ENCODE measurements at places on chromosomes 13 and 19.

GRCh38 chr19:31232180-31232579, 117.1 kb downstream of the TSHZ3 start:
- DNase-seq = no peak

DNA sequence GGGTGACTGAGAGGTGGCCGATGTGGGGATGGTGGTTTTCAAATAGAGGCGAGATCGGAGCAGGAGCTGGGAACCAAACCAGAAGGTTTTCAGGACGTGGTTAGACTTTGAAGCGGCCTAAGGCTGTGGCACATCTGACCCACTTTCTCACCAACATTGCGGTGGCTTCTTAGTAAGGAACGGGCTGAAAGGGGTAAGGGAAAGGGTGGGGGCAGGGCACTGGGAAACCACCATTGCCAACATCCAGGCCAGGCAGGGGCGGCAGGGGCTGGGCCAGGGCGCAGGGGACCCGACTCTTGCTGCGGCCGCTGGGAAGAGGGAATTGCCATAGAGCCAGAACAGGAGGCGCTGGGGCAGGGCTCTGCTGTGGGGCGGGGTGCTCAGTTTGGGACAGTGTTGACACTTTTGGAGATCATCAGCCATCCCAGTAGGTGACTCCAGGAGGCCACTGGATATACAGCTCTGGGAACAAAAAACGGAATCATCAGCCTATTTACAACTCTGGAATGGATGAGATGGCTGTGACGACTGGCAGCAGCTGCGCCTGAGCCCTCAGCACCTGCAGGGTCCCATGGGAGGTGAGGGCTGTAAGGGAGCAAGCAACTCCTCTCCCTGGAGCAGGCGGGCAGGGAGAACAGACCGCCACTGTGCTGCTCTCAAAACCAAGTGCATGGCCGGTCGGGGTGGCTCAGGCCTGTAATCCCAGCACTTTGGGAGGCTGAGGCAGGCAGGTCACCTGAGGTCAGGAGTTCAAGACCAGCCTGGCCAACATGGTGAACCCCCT, 52.2 kb downstream of the IRS2 start:
- DNase-seq = no peak

DNA sequence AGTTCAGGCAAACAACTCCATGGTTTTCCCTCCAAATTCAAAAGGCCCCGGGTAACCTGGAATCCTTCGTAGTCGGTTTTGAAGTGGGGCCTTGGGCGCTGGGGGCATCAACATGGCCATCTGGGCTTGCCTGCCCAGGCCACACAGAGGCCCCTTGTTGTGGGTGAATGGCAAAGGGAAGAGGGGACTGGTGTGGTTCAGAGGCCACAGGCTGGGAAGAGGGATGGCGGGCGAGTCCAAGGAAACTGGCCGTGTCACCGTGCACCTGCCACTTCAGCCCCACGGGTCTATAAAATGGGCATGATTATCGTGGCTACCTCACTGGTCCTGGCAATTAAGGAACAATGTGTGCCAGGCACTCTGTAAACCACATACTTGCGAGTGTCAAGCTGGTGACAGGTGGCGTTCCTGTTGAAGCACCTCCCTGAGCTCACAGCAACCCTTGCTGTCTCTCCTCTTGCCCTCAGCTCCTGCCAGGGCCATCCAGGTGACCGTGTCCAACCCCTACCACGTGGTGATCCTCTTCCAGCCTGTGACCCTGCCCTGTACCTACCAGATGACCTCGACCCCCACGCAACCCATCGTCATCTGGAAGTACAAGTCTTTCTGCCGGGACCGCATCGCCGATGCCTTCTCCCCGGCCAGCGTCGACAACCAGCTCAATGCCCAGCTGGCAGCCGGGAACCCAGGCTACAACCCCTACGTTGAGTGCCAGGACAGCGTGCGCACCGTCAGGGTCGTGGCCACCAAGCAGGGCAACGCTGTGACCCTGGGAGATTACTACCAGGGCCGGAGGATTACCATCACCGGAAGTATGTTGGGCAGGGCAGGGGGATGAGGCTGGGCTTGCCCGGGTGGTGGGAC, 1.3 kb downstream of the LSR start:
- DNase-seq = peak; percentile 3

GRCh38 chr19:39187552-39187943, 9.2 kb upstream of the NCCRP1 start:
- DNase-seq = no peak

DNA sequence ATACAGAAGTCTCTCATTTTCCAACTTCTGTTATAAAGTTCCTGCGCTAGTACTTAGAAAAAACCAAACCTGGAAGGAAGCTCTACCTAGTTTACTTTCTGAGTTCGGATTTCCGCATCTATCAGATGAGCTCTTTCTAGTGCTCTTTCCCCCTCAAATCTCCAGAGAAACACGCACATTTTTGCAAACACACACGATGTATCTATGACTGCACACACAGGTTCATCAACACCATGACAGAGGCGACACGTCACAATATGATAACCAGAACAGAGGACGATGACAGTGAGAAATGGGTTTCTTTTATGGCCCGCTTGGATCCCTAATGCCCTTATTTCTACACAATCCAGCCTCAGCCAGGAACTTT, 629 bp upstream of the LRRC63 start:
- DNase-seq = peak; percentile 38

DNA sequence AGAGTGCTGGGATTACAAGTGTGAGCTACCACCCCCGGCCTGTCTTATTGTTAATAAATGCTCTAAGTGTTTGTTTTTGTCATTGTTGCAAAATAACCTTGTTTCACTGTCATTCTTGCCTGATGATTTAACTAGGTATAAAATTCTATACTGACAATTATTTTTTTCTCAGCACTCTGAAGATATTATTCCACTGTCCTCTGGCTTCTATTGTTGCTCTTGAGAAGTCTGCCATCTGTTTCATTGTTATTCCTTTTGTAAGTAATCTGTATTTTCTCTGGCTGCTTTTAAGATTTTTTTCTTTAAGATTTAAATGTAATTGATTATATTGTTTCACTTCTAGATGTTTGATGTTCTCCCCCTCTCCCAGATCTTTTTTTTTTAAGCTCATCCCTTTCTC, 17.6 kb downstream of the ZNF420 start:
- no peak for DNase-seq

DNA sequence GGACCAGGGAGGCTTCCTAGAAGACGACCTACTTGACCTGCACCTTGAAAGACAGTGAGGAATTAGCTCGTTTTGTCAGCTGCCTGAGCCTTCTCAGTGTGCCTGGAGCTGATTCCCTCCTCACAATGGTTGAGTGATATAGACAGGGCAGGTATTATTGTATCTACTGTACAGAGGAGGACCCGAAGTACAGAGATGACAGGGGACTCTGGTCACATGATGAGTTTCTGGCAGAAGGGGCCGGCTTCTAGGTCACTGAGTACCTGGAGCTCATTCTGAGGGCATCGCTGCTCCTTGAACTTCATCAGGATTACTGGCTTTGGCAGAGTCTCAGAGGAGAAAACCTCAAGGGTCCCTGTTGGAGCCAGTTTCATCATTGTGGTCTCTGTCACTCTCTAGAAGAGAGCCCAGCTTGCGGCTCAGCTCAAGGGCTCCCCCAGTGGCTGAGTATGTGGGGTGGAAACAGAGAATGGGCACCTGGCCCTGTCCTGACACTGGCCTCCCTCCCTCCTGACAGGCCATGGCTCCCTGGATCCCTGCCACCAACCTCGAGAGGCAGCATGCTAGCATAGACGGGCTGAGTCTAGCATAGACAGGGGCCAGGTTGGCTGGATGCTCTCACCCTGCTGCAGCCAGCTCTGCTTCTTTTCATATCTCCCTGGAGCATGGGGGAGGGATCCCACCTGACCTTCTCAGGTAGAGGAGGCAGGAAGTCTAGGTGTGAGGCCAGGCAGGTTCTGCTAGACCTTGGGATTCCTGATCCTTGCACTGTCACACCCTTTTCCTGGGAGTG, 38.7 kb downstream of the NFIX start:
- DNase-seq = peak; percentile 94

GRCh38 chr19:41934849-41935374, 6.7 kb upstream of the ERFL start:
- DNase-seq = peak; percentile 71

- DNase-seq = no peak
Measured at GRCh38 chr13:75151081-75151643, 330.8 kb downstream of the TBC1D4 start.

- peak; percentile 79 for DNase-seq
Measured at GRCh38 chr13:94210816-94211215, 268.7 kb downstream of the DCT start.

DNA sequence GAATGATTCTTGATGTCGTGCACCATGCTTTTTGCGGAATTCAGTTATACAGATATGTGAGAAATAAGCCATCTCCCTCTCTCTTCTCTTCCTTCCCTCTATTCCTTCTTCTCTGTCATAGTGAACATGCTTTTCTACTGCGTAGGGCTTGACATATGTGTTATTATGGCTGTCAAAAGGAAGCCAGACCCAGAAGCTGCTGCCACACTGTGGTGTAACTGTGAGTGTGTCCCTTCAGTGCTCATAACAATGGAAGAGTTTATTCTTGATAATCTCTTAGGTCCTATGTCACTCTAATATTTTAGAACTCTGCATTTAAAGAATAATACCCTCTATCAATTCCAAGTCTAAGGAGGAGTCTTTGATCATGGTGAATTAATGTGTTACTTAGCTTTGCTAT, 208.9 kb upstream of the TMTC4 start:
- no peak for DNase-seq

DNA sequence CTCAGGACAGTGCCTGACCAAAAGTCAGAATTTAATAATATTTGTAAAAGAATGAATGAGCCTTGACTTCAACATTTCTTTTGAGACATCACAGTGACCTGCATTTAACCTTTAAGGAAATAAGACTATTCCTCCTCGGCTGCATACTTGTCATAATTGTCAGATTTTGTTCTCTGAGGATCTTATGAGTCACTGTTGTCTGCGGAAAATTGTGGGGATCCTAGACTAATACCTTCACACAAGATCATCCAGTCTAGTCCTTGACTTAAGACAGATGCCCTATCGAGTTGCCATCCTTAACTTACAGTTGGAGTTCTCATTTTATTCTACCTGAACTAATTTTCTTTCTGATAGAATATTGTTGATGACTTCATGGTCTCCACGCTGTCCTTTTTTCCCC, 198.4 kb downstream of the DLEU7 start:
- no peak for DNase-seq

DNA sequence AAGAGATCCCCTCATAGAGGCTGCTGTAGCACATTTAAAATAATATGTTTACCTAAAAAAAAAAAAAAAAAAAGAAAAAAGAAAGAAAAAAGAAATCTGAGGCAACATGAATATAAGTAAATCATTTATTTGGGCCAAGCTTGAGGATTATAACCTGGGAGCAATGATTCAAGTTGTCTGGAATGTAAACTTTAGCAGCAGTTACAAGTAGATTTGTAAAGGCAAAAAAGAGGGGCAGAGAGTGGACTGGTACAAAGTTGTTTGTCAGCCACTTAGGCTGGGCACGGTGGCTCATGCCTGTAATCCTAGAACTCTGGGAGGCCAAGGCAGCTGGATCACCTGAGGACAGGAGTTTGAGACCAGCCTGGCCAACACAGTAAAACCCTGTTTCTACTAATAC, 11.3 kb downstream of the ZNF43 start:
- no peak for DNase-seq

- DNase-seq = no peak
Measured at GRCh38 chr13:72109863-72110262, 242.9 kb upstream of the DACH1 start.

DNA sequence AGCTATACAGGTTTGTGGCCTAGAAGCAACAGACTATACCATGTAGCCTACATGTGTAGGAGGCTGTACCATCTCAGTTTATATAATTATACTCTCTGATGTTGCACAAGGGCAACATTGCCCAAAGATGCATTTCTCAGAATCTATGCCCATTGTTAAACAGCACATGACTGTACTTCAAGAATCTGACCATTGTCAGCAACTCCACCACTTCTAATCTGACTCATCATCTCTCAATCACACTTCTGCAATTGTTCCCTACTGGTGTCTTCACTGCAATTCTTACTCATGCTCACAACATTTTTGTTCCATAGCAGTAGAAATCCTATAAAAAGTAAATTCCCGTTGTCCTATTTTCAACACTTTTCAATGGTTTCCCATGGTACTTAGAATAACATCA, 63.9 kb upstream of the ATXN8OS start:
- no peak for DNase-seq

DNA sequence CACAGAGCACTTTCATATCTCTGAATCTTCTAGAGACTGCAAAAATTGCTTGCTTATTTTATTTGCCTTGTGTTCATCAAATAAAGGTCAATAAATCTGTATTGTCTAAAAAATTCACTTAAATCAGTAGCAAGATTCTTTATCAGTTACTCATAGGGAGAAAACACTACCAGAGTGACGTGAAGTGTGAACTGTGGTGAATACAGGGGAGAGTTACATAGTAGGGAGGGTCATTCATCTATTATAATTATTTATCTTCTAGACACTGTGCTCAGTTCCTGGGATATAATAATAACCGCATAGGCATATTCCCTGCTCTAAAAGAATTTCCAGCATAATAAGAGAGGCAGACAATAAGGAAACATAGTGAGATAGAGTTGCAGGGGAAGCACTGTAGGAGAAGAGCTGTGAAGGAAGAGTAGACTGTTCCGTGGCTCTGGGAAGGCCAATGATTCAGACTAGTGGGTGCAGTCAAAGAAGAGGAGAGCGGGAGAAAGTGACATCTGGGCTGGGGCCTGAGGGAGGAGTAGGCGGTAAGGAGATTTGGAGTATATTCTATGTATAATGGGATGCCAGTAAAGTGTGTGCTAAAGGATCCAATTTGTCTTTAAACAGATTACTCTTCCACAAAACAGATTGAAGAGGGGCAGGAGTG, 84.0 kb upstream of the TDRD3 start:
- no peak for DNase-seq

DNA sequence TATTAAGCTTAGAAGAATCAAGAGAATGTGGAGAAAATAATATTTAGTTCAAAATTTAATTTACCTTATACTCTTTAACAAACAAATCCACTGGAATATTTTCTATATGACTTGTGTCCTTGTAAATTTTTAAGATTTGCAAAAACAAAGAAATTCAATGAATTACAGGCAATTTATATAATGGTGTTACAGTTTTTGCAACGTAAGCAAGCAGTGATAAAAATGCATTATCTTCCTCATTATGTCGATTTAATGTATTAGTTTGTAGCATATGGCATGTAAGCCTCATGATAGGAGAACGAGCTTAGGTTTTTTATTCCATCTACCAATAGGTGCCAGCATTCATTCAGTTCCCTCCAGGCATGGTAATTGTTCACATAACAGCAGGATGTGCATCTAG, 100.0 kb upstream of the PCDH9 start:
- no peak for DNase-seq

- no peak for DNase-seq
Measured at GRCh38 chr13:35839806-35840205, 291.4 kb downstream of the DCLK1 start.
